ENCODE measurements at places on chromosomes 7 and 10.

- DNase-seq, result no peak
Measured at GRCh38 chr10:77490534-77491314, 146.9 kb downstream of the KCNMA1 start.

DNA sequence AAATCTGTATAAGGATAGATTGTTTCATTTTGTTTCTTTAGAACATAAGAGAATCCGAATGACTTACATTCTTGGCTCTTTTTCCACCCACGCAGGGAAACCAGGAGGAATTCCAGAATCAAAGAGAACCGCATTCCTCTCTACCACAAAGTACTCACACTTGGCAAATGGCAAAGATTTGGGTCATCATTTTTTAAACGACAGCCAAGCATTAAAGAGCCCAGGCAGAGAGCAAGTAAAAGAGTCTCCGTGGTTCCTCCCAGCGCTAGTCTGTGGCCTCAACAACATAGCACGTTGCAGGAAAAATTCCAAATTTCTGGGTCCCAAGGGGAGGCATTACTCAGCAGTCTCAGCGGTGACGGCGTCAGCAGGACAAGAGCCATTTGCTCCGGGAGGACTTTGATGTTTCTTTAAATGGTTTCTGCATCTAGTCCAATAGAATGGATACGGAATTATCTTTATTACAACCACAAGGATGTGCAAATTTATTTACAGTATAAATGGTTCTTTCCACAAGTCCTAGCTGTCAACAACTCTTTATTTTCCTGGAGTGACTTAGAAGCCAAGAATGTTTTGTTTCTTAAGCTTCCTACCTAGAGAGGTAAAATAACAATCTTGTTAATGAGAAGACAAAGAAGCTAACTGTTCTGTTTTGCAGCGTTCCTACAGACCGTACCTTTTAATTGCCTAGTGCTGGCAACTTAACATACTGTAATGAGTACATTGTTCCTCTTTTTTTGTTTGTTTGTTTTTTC is 232.5 kb downstream of the SKIDA1 start:
- DNase-seq, result no peak

GRCh38 chr7:123748171-123748733 is 551 bp downstream of the WASL start:
- DNase-seq, result peak; percentile 32

- DNase-seq, result peak; percentile 20
Measured at GRCh38 chr10:4512671-4513240, 313.3 kb upstream of the AKR1E2 start.

DNA sequence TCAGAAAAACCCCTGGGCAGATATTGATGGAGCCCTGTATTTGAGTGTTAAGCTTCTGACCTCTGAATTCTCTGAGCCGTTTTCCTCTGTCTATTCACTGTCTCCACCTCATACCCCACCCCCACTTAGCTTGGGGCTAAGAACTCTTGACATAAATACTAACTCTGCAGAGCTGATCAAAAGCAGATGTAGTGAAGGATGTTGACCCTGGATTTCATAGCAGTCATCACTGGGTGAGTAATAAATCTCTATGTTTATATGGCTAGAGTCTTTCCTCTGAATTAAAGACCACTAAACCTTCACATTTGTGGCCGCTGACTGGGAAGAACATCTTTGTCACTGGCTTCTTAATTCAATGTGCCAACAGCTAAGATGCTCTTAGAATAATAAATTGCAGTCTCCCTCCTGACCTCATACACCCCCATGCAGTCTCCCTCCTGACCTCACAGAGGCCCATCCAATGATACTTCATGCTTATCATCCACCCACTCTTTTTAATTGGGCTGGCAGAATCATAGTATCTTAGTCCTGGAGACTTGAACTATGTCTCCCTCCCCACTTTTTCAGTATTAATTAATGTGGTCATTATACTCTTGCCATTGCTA is 78.0 kb upstream of the MACROH2A2 start:
- DNase-seq, result no peak

DNA sequence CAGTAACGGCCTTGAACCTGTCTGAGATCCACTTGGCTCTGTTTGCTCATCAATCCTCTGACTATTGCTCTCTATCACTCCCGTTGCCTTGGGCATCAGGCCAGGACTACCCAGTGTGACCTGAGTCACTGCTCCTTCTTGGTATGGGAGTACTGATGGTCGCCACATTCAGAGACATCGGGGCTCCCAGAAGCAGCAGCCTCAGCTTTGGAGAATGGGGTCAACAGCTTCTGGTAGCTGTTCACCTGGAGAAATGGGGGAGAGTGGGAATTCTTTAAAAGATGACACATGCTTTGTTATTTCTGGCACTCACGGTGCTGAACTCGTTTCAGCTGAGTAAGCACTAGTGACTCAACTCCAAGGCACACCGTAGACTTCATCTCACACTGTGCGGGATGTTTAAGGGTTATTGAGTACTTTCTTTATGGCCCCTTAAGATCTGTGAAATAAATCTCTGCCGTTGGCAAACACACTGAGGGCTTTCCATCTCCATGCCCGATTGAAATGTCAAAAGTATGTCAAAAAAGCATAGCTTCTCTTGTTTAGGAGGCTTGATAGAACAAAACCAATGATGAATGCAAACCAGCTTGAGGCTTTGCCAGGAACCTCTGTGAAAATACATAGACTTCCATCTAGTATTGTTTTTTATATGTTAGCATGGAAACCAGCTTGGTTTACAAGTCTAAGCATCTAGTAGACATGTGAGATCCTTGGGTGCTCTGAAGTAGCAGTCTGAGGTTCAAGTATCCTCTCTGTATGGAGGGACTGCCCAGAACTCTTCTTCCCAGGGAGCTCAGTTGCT is 333.1 kb downstream of the CXCL12 start:
- DNase-seq, result no peak

- no peak for DNase-seq
Measured at GRCh38 chr10:21495002-21495751, 30.3 kb downstream of the SKIDA1 start.

GRCh38 chr7:85322252-85322651 is 135.4 kb upstream of the SEMA3D start:
- no peak for DNase-seq

- DNase-seq, result no peak
Measured at GRCh38 chr10:59106441-59106840, 70.0 kb upstream of the PHYHIPL start.

GRCh38 chr7:16711730-16712129 is 41.8 kb upstream of the TSPAN13 start:
- DNase-seq, result no peak

DNA sequence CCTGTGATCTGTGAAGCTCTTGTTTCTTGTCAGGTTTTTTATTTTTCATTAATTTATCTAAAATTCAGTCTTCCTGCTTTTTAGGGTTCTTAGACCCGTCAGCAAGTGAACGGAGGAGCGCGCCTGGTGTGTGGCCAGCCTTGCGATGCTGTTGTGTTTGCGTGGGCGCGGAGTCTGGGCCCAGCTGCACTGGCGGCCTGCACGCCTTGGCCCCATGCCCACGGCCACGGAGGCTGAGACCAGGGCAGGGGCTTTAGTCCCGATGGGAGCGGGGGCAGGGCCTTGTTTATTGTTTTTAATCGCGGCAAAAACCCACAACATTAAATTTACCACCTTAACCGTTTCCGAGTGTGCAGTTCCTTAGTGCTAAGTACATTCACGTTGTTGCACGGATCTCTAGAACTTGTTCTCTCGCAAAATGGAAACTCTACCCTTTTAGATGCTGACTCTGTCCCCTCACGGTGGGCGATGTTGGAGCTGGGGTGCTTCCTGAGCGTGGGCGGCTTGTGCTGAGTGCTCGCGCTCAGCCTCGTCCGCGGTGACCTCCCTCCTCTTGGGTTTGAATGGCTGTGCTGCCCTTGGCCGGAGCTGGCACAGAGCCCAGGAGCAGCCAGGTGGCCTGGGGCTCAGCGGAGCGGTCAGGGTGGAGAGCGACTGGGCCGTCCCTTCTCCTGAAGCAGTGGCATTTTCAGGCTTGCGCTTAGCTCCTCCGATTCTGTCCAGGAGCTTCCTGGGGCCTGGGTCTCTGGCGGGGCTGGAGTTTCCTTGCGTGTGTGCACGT is 69.1 kb downstream of the INPP5A start:
- DNase-seq, result no peak

GRCh38 chr7:98878365-98879197 is at the start of gene TRRAP:
Gene TRRAP (plus strand): TSS chr7:98878532. CDS start chr7:98881151, 2,619 bp downstream.
- peak; percentile 75 for DNase-seq

- no peak for DNase-seq
Measured at GRCh38 chr10:65346466-65346865, 1579.4 kb upstream of the LRRTM3 start.

GRCh38 chr10:105675333-105675732 is 1034.2 kb downstream of the SORCS3 start:
- DNase-seq, result no peak

DNA sequence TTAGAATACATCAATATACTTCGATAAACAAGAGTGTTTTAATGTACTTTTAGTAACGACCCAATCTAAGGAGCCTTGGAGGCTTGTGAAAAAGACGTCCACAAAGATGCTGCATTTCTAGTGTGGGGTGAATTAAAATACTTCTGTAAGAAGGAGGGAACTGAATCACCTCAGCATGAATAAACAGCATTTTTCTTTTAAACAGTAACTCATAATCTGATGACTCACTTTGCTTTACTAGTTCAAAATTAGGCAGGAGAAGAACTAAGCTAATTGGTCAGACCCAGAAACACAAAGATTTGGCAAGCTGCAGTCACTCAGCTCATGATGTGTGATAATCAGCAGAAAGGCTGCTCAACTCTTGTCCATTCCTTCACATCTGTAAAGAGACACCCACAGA is 24.2 kb downstream of the NCOA4 start:
- no peak for DNase-seq

DNA sequence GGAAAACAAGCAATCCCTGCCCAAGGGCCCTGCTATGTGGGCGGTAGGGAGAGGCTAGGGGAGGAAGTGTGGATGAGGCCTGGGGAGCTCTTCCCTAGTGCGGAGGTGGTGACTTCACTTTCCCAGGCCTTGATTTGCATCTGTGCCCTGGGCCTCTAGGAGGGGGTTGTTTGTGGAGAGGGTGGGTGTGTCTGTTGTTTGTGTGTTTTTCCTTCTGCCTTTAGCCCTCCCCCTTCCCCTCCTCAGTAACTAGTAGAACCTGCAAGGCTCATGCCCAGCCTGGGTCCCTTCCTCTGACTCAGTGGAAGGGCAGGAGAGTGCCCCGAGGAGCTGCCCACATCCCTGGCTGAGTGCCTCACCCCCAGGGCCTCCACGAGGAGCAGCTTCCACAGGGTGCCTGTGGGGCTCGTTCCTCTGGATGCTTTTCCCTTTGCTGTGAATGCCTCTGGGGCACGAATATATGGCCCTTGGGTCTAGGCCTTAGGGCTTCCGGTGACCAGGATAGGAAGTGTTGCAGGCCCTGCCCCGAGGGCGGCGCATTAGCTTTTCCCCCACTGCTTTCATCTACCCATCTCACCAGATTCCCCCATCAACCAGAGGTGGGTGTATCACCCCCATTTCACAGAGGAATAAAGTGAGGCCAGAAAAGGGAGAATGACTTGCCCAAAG is 89.4 kb upstream of the DUSP5 start:
- no peak for DNase-seq

GRCh38 chr7:69790977-69791724 is 192.9 kb downstream of the AUTS2 start:
- no peak for DNase-seq

DNA sequence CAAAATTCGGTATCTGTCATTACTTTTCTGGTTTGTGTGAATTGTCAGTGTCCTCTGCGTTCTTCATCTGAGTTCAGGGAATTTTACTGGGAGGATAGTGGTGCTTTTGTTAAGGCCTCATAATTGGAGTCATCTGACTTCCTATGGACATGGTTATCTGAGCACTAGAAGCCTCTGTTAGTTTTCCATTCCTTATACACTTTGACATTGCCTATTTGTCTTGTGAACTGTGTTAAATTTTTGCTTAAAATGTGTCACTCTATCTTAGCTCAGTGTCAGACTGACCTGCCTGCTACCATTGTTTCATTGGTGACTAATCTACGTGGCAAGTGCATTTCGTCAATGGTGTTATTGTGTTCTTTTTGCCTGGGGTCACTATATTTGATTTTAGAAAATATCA is 253.3 kb downstream of the SEMA3A start:
- no peak for DNase-seq

- no peak for DNase-seq
Measured at GRCh38 chr7:95730493-95731280, 41.7 kb upstream of the DYNC1I1 start.

- no peak for DNase-seq
Measured at GRCh38 chr7:13742126-13742525, 247.3 kb downstream of the ETV1 start.

- no peak for DNase-seq
Measured at GRCh38 chr7:50953820-50954219, 171.1 kb upstream of the GRB10 start.

DNA sequence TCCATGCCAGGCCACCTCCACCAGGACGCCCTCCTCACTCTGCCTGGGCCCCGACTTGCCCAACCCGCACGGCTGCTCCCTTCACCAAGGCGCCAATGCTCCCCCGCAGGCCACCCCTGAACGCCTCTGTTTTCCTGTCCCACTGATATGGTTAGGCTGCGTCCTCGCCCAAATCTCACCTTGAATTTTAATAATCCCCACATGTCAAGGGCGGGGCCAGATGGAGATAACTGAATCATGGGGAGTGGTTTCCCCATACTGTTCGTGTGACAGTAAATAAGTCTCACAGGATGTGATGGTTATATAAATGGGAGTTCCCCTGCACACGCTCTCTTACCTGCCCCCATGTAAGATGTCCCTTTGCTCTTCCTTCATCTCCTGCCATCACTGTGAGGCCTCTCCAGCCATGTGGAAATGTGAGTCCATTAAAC is 29.8 kb downstream of the RSU1 start:
- peak; percentile 65 for DNase-seq

- no peak for DNase-seq
Measured at GRCh38 chr10:47295411-47295810, 4.6 kb upstream of the GDF10 start.

DNA sequence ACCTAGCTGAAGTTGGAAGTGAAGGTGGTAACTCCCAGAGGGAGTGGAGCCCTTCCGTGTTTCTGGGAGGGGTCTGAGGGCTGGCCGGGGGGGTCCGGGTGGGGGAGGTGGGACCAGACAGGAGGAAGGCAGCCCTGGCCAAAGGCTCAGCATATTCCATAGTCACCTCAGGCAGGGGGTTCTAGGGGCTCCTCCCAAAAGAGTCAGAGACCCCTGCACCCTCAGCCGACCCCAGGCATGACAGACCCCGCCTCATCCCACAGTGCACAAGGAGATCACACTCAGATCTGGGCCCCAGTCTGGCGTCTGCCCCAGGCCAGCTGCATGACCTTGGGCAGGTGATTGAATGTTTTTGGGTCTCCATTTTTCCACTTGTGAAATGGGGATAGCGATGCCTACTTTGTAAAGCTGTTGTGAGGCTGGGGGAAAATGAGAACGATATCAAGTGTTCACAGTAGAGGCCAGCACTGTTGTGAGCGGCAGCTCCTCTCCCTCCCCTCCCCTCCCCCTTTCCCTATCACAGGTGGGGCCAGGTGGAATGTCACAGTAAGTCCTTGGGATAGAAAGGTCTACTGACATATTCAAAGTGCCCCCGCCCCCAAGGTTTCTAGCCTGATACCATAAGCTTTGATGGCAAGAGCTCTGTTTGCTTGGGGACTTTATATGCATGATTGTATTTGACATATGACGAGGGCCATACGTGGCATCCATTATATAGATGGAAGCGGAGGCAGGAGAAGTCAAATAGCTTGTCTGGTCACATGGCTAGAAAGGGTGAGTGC is 33.3 kb downstream of the DNAJB12 start:
- DNase-seq, result no peak

- peak; percentile 39 for DNase-seq
Measured at GRCh38 chr10:119177708-119178371, 772 bp downstream of the PRDX3 start.

All from activated CD4-positive, alpha-beta T cell treated with anti-CD3 and anti-CD28 coated beads, Interleukin-2, amount 50 U/mL, for 48 hours (primary cell).